Stimulated activated CD4-positive, alpha-beta T cell treated with anti-CD3 and anti-CD28 coated beads, Interleukin-1b, Interleukin-23, amount 100 ng/mL, for 1 hour (primary cell): ENCODE measurements at places on chromosomes 2 and 18.

- no peak for DNase-seq
Observed at GRCh38 chr2:73986085-73986681, 1.5 kb downstream of the TET3 start.

- no peak for DNase-seq
Observed at GRCh38 chr2:103174711-103175110, 412.9 kb downstream of the TMEM182 start.

- no peak for DNase-seq
Observed at GRCh38 chr2:30237239-30237965, 6.1 kb downstream of the LBH start.

DNA sequence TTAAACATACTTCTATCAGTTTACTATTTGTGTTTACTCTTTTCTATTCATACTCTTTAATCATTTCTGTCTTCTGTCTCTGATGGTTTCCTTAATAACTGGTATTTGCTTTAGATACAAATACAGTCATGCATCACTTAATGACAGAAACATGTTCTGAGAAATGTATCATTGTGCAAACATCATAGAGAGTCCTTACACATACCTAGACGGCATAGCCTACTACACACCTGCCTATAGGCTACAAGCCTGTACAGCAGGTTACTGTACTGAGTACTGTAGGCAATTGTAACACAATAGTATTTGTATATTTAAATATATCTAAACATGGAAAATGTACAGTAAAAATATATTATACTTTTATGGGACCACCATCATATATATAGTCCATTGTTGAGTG is 36.3 kb downstream of the VSNL1 start:
- DNase-seq, result no peak

- DNase-seq, result no peak
Observed at GRCh38 chr18:71293322-71293721, 1004.5 kb downstream of the SOCS6 start.

- DNase-seq, result no peak
Observed at GRCh38 chr2:17628349-17629261, 88.1 kb downstream of the VSNL1 start.
